GM12864 (cell line): ENCODE measurements at places on chromosomes 3 and 15.

DNA sequence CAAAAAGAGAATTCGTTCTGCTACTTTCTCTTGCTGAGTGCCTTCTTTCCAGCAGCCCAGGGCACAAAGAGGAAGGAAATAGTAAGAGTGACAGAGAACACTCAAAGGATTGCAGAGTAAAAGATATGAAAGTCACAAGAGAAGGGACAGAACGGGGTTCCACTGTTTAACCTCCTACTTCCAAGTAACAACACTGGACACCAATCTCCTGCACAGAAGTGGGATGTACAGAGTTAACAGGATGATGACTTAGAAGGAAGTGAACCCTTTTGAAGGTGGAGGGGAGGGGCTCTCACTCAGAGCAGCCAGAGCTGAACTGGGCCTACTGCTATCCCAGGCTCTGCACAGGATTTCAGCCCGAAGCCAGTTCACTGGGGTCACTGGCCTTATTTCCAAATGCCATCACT is 130.1 kb upstream of the PRICKLE2 start:
- DNase-seq: no peak

- DNase-seq: no peak
These were observed 14.1 kb downstream of the LACTB start for GRCh38 chr15:63135804-63136203.

DNA sequence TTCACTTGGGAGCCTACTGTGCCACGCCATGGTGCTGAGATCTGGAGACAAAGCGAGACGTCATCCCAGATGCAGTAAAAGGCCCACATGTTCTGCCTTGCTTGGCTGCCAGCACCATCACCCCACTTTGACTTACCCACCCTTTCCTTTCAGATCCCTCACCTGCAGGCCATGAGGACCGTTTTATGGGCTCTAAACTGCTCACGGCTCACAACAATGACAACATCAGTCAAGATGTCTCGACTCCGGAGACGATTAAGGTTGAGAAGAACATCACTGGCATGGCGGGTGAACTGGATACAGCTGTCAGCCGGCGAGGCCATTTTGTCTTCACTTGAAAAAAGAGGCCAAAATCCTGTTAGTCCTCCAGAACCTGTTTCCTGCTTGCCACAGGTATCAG is 11.9 kb downstream of the BCL6 start:
- DNase-seq: no peak

DNA sequence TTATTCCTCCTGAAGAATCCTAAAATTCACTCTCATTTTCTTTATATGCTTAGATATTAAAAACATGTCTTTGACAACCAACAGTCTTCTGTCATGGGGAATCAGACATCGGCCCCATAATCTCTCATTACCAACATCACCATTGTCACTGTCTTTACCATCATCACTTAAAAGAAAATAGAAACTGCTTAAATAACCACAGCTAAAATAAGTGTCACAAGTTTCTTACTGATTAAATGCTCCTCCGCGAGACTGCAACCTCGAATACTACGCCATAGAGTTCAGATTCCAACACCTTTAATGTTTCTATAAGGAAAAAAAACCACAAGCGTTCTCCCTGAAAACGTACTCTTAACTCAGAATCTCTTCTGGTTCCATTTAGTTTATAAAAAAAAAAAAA is 977.5 kb upstream of the CFAP20DC start:
- DNase-seq: no peak

GRCh38 chr3:39705351-39705900 is 104.0 kb upstream of the MYRIP start:
- DNase-seq: no peak
